Activated naive CD4-positive, alpha-beta T cell treated with anti-CD3 and anti-CD28 coated beads, Interleukin-2, amount 50 U/mL, for 72 hours (primary cell): ENCODE measurements at places on chromosomes 5 and 9.
A peak's percentile ranks its signal among the peaks of the same experiment; 100 is the strongest.

GRCh38 chr5:94618029-94618492 is 343 bp downstream of the KIAA0825 start:
- no peak for DNase-seq

GRCh38 chr5:143030349-143030748 is 260.2 kb downstream of the ARHGAP26 start:
- no peak for DNase-seq

GRCh38 chr5:35554016-35554415 is 63.6 kb upstream of the SPEF2 start:
- no peak for DNase-seq

DNA sequence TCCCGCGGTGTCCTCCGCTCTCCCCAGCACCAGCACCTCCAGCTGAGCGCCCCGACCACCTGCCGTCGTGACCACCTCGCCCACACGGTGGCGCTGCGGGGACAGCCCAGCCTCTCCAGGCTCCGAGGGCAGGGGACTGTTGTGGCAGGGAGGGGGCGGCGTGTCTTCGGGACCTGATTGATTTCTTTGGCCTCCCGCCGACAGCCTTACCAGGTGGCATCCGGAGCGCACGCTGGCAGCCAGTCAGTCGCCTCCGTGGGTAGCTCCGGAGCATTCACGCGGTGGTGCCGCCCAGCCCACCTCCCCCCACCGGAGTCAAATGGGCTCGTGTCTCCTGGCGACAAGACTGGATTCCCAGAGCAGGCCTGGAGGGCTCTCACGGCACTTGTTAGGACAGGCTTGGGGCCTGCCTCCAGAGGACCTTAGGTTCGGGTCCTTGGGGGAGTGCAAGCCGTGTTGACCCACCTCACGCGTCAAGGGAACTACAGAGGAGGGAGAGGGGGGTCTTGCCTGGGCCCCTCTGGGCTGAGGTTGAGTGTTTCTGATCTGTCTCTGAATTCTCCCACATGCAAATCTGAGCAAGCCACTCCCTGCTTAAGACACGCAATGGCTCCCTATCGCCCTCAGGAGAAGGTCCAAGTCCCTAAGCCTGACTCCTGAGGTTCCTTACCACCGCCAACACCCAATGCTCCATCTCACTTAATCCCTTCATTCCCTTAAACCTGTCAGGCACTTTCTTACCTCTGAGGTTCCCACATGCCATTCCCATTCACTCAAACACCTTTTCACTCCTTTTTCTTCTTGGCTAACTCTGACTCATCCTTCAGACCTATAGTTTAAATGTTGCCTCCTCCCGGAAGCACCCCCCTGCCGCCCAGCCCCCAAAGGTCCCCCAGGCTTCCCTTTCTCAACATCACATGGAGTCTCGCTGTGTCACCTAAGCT is 51.2 kb upstream of the GGTA1 start:
- peak; percentile 91 for DNase-seq

DNA sequence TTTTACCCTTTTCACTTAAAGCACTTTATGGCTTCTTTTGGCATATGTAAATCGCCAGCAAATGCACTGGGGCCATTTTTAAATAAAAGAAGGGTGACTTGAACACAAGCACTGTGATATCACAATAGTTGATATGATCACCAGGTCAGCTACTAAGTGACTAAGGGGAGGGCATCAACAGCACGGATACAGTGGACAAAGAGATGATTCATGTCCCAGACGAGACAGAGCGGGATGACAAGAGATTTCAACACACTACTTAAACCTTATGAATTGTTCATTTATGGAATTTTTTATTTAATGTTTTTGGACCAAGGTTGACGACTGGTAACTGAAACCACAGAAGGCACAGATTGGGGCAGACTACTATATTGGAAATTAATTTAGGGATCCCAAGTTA is 54.1 kb downstream of the RORB start:
- no peak for DNase-seq

- no peak for DNase-seq
These were observed 38.7 kb downstream of the SPRY4 start for GRCh38 chr5:142286111-142286510.

DNA sequence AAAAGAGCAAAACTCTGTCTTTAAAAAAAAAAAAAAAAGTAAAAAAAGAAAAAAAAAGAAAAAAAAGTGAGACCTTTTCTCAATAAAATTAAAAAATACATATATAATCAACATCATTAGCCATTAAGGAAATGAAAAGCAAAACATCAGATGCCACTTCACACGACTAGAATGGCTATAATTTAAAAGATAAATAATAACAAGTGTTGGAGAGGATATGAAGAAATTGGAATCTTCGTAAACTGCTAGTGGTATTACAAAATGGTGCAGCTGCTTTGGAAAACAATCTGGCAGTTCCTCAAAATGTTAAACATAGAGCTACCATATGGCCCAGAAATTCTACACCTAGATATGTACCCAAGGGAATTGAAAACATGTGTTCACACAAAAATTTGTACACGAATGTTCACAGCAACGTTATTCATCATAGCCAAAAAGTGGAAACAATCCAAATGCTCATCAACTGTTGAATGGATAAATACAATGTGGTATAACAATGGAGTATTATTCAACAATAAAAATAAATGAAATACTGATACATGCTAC is 45.3 kb upstream of the SIL1 start:
- DNase-seq = no peak

GRCh38 chr5:14685757-14686156 is 21.2 kb downstream of the OTULIN start:
- DNase-seq = no peak

- DNase-seq = no peak
These were observed 12.6 kb upstream of the SPARC start for GRCh38 chr5:151699071-151699901.

GRCh38 chr5:150211156-150212030 is 21.5 kb downstream of the SLC6A7 start:
- no peak for DNase-seq

DNA sequence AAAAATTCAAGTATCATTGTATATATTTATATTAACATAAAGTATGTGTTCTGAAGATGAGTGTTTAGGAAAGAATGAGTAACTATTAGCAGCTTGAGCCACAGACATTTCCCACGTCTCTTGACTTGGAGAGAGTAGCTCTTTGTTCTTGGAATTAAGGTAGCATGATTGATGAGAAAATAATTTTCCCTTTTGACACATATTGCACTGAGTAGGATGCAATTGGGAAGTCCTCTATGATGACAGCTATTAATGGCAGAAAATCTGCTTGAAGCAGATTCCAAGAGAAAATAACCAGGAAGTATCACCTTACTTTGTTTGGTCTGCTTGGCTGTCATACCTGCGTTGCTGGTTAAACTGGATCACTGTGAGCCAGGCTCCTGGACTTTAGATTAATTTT is 204.8 kb downstream of the TLE4 start:
- no peak for DNase-seq

GRCh38 chr5:1998716-1999317 is 116.1 kb upstream of the IRX4 start:
- DNase-seq = no peak

GRCh38 chr9:98168941-98169488 is 23.4 kb downstream of the CORO2A start:
- DNase-seq = no peak

- DNase-seq = no peak
These were observed 30.3 kb downstream of the TTC23L start for GRCh38 chr5:34869256-34869655.
